ENCODE measurements at places on chromosomes 3 and 15.

DNA sequence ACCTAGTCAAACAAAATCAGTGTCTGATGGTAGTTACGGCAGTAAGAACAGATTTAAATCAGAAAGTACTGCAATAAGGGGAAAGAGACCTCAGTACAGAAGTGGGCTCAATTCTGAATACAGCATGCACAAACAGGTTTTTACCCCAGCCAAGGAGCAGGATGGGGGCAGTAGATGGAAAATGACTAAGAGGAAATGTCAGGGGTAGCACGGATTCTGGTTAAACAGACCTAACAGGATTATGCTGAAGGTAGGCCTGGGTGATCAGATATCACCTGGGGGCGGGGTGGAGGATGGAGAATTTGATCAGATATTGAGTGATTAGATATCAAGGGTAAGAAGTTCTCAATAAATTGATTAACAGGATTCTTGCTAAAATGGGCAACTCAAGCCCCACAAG is 19.0 kb downstream of the MESD start:
- no peak for DNase-seq

- no peak for DNase-seq
Measured at GRCh38 chr3:110413807-110414748, 657.5 kb upstream of the NECTIN3 start.

GRCh38 chr15:34065261-34065660 is 26.3 kb upstream of the AVEN start:
- no peak for DNase-seq

DNA sequence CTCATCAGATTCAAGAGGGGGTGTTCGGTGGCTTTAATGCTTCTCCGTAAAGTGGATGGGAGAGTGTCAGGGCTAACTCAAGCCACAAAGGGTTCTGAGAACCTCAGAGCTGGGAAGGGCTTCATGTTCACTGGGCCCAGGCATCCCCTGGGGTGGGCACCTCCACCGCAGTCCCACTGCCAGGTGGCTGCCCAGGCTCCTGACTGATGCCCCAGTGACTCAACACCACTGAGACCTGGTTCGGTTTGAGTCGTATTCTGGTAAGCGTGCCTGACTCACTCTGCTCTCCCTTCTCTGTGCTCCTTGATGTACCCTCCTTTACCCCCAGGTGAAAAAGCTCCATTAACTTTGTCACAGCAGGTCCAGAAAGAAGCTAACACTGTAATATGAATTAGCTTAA is 304.6 kb downstream of the RPLP1 start:
- DNase-seq: no peak

DNA sequence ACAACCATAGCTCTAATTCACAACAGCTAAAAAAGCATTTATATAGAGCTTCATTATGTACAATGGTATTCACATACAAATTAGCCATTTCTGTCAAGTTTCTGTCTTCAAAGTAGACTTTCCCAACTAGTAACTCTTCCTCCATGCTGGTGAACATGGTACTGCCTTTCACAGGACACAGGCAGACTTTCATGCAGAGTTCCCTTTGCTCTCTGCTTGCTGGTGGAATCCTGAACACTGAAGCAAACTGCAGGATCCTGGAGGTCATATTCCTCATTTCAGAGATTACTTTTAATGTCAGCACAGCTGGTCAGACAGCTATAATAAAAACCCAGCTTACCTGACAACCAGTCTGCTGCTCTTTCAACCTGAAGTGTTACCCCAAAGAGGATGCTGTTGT is 53.6 kb downstream of the TASOR start:
- DNase-seq: no peak

DNA sequence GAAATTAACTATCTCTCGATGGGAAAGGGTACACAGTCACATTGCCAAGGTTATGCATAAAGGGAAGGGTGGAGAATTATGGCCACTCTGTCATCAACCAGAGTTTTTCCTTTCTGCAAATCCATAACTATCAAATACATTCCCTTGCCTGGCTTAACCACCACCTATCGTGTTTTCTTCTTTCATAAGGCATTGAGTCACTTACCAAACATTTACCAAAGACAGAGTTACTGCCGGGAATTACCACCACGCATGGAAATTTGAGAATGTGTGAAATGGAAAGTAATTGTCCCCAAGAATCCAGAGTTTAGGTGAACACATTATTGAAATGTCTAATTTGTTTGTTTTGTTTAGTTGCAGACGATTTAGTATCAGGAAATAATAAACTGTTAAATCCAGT is 134.3 kb upstream of the LRRN1 start:
- no peak for DNase-seq

DNA sequence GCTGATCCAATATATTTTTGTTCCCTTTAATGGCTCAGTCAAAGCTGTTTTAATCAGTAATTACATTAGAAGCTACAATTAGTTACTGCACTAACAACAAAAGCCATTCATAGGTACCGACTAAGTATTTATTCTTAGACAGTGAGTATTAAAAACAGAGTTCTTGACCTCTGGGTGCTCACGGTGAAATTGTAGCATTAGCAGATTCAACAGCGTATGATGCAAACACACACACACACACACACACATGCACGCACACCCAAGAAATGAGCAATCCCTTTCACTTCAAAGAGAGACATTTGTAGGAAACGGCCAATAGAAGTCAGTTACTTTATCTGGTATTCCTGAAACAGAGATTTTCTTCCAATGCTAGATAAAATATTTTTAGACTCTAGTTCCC is 27.0 kb upstream of the MITF start:
- no peak for DNase-seq

- DNase-seq: no peak
Measured at GRCh38 chr3:184255291-184256039, 5.9 kb downstream of the CAMK2N2 start.

DNA sequence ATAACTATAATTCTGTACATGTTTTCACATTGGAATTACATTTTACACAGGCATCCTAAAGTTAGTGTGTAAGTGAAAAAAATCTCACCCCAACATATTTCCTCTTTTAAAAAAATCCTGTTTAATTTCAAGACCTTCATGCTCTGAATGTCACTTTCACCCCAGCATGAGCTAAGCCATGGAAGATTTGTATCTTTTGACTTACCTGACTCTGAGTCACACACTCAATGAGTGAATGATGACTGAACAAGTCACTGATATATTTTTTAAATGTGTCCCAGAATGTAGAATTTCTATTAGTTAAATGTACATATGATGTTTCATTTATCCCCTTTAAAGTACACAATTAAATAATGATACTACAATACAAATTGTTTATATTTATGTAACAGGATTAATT is 199.9 kb upstream of the RBMS3 start:
- DNase-seq: no peak

DNA sequence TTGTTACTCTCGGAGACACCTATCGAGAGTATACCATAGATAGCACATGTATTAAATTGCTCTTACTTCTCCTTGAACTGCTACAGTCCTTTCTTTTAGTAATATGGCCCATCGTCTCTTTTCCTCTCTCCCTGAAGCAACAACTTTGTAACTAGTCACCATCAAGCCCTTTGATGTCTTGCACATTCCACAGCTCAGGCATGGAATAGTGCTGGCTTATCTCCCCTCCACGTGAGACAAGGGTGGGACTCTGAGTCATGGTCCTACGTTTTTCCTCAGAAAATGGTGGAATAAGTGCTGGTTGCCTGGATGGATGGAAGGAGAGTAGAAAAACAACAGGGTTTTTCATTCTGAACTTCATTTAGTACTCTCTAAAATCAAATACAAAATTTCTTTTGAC is 163.3 kb upstream of the MBNL1 start:
- no peak for DNase-seq

GRCh38 chr3:152316318-152316717 is 47.6 kb downstream of the MBNL1 start:
- no peak for DNase-seq

- DNase-seq: no peak
Measured at GRCh38 chr3:177530908-177531307, 333.6 kb upstream of the TBL1XR1 start.

DNA sequence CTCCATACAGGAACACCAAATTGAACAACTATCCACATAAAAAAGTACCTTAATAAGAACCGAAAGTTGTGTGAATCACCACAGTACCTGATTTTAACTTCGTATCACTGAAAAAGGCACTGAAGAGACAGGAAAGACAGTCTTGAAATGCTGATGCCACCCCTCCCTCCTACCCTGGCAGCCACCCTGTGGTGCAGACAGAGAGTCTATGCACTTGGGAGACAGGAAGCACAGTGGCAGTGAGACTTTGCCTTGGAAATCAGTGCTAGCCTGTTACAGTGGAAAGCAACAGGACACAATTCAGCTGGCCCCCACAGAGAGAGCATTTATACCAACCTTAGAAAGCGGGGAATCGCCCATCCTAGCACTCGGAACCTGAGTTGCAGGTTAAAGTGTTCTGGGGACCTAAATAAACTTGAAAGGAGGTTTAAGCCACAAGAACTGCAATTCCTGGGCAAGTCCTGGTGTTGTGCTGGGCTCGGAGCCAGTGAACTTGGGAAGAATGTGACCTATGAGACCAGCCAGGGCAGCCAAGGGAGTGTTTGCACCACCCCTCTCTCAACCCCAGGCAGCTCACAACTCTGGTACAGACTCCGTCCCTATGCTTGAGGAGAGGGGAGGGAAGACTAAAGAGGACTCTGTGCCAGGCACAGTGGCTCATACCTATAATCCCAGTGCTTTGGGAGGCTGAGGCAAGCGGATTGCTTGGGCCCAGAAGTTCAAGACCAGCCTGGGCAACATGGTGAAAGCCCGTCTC is 240.1 kb downstream of the ISL2 start:
- DNase-seq: no peak

- DNase-seq: peak; percentile 45
Measured at GRCh38 chr3:97817965-97818364, 3.8 kb upstream of the CRYBG3 start.

DNA sequence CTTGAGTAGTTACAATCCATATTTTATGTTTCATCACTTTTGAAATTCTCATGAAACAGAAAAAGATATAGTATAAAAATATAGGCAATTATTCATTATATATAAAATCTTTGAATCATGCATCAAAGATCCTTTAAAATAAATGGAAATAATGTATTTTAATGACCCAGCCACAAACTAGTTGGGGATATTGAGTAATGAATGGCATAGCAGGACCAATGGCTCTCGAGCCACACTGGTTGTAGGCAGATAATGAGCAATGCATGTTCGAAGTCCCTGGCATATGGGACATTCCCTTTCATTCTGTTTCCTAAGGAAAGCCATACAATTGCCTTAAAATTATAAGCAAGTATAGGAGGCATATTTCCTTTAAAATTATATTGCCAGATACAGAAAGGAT is 107.4 kb upstream of the IL12A start:
- no peak for DNase-seq

GRCh38 chr3:130820976-130821375 is 72.9 kb upstream of the ATP2C1 start:
- DNase-seq: no peak

- DNase-seq: no peak
Measured at GRCh38 chr15:49844390-49844789, 223.5 kb downstream of the DTWD1 start.

- DNase-seq: no peak
Measured at GRCh38 chr3:17771177-17772017, 29.0 kb upstream of the TBC1D5 start.

DNA sequence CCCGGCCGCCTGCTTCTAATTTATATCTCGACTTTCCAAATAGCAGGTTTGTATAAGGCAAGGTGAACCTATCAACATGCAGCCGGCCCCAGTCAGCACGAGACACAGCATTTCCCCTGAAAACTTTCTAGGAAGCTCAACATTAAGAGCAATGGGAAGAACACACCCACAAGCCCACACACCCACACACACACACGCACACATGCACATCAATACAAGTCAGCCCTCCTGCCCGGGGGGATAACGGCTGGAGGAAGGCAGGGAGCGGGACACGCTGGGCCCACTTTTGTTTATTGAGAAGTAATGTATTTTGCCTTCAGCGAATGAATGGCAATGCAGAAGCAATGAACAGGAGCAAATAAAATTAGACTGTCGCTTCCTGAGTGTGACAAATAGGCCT is 83.5 kb downstream of the PCSK6 start:
- no peak for DNase-seq

- DNase-seq: peak; percentile 53
Measured at GRCh38 chr3:190497811-190498210, 16.1 kb upstream of the IL1RAP start.

DNA sequence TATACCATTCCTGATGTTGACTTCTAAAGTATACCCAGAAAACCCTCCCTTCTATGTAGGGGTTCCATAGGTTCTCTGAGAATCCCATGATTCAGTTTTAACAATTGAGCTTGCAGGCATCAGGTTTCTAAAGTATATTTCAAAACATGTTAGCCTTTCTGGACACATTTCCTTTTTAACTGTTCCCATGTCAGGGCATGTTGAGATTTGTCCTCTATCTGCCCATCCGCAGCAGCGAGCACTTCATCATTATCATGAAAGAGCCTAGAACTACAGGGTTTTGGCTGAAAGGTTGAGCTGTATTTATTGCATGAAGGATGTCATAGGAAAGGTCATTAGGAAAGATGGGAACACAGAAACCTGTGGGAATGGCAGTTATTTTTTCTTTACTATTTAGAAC is 201.1 kb upstream of the BHLHE40 start:
- no peak for DNase-seq

GRCh38 chr15:80855206-80855605 is 76.0 kb downstream of the CEMIP start:
- no peak for DNase-seq

- DNase-seq: no peak
Measured at GRCh38 chr3:120472121-120472844, 21.5 kb upstream of the FSTL1 start.

DNA sequence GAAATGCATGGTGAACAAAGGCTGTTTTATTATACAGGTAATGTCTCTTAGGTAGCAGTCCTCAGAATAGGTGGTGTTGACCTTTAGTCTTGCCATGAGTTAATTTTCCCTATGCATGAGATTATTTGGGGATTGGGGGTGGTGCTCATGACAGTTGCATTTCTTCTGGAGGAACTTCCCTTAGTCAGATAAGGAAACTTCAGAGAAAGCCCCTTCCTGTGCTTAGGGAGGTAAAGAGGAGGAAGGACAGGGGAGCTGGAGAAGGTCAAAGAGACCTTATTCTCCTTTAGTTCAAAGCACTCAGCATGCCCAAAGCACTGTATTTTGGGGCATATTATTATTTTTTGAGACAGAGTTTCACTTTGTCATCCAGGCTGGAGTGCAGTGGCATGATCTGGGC is 47.7 kb downstream of the ZBTB11 start:
- DNase-seq: no peak

GRCh38 chr15:60804551-60804950 is 325.6 kb upstream of the ICE2 start:
- no peak for DNase-seq

- no peak for DNase-seq
Measured at GRCh38 chr3:5232570-5232969, 45.1 kb downstream of the EDEM1 start.

GRCh38 chr3:46509661-46510187 is 11.9 kb downstream of the RTP3 start:
- no peak for DNase-seq

- DNase-seq: no peak
Measured at GRCh38 chr3:10757021-10757820, 58.8 kb upstream of the SLC6A11 start.

DNA sequence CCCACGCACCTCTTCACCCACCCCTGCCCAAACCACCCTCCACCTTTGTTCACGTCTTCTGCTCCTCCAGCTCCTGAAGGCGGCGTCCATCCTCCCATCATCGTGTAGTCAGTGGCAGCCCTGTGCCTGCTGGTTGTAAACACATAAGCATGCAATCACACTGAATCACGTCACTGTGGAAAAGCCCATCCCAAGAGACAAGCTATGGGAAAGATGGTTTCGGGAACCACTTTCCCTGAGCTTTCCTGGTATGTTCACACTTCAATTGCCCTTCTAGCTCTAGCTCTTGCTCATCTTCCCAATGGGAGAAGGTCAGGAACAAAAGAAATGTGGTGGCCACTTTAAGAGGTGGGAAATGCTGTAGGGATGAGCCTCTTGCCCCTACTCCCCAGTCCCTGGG is 14.4 kb upstream of the GOLGA8J start:
- no peak for DNase-seq

All from pons (tissue), 1 donor.